ENCODE measurements at places on chromosomes 5 and 9. TPM values are rescaled to one million over a fixed set of nuclear protein-coding genes. Genes with fewer than 3 reads are reported as not detected.

Gene GRIA1
- total RNA-seq = 0.42 TPM

Gene NME5
- total RNA-seq = not detected

Gene CCNO
- total RNA-seq = 1.9 TPM

Gene PCDHB6
- total RNA-seq = not detected

Gene BBLN
- 55.6 TPM for total RNA-seq

Gene CCDC180
- 0.54 TPM for total RNA-seq

Gene THBS4
- 1.1 TPM for total RNA-seq

Gene SPATA31D4
- total RNA-seq = not detected

Gene LECT2
- not detected for total RNA-seq

Gene TPPP
- 0.14 TPM for total RNA-seq
